ENCODE measurements at places on chromosomes 4 and X.

DNA sequence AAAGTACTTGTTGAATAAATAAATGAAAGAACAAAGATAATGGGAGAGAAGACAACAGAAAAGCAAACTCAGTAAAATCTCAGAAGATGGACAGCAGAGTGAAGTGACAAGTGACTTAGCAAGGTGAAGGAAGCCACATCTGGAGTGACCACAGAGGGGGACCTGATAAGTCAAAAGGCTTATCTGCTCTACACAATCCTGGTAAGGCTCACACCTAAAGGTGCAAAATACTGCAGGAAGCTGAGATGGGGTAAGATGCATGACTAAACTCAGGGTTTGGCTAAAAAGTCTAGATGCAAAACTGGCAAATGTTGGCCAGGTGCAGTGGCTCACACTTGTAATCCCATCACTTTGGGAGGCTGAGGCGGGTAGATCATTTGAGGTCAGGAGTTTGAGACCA, 22.2 kb downstream of the TRMT2B start:
- no peak for DNase-seq

DNA sequence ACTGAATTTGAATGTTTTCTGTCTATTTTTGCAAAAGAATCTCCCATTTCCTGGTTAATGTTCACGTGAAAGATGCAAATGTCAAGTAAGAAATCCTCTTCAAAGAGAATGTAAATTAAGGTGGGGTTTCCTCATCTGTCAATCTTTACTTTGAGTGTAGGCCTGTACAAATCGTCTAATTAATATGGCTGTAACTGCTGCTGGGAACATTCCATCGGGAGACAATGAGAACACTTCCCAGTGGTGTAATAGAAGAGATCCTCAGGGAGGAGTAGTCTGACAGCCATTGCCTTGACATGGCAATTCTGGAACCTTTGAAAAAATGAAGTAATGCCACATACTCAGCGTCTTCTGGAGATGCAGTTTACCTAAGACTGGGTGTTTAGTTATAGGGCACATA, 3.7 kb downstream of the EREG start:
- no peak for DNase-seq

GRCh38 chr4:144906181-144906925, 191.6 kb downstream of the ANAPC10 start:
- peak; percentile 5 for DNase-seq

- peak; percentile 58 for DNase-seq
These were observed 21.9 kb upstream of the GPR78 start for GRCh38 chr4:8558080-8558960.

- DNase-seq: peak; percentile 6
These were observed 1.5 kb downstream of the KLF8 start for GRCh38 chrX:56233682-56234081.

DNA sequence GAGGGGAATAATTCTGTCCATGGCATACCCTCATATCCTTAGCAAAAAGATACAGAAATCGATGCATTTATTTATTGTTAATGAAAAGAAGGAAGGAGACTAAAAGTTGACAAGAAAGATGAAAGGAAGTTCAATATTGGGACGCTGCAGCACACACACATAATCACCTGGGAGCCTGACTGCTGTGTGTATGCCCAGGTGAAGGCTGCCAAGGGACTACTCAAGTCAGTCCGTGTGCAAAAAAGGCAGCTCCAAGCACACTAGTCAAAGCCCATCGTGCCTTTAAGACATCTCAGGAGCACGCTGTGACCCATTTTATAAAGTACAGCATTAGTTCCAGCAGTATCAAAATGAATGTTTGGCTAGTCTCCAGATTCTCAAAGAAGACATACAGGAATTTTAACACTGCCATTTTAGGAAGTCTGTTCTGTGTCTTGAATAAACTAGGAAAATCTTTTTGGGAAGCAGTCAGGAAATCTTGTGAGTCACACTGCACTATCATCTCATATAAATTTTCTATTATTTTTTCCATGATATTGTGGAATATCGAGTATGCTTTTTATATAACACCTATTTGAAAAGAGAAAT, 363.9 kb downstream of the GASK1B start:
- peak; percentile 40 for DNase-seq

DNA sequence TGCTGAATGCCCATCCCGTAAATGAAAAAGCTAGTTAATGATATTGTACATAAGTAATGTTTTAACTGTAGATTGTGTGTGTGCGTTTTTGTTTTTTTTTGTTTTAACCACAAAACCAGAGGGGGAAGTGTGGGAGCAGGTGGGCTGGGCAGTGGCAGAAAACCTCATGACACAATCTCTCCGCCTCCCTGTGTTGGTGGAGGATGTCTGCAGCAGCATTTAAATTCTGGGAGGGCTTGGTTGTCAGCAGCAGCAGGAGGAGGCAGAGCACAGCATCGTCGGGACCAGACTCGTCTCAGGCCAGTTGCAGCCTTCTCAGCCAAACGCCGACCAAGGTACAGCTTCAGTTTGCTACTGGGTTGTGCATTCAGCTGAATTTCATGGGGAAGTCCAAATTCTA, at the start of gene SPP1:
TSS of gene SPP1 (plus strand) at position 249 of the 400 bp plus-strand sequence. CDS start 1,182 bp downstream, outside the sequence.
- DNase-seq: no peak

- no peak for DNase-seq
These were observed 712.4 kb downstream of the IL1RAPL1 start for GRCh38 chrX:29299684-29300083.
